ENCODE measurements at places on chromosomes 1 and 21.
A peak's percentile ranks its signal among the peaks of the same experiment; 100 is the strongest.

- no peak for DNase-seq
Measured at GRCh38 chr1:244273262-244273844, 178.4 kb downstream of the ADSS2 start.

GRCh38 chr1:89519779-89520358 lies 4.8 kb upstream of the LRRC8B start:
- peak; percentile 60 for DNase-seq

- no peak for DNase-seq
Measured at GRCh38 chr21:45835301-45836267, 146.0 kb upstream of the COL6A1 start.

GRCh38 chr1:192147221-192147620 lies 11.0 kb upstream of the RGS18 start:
- no peak for DNase-seq

GRCh38 chr1:87330057-87330884 lies 1.6 kb downstream of the LMO4 start:
- peak; percentile 55 for DNase-seq

- no peak for DNase-seq
Measured at GRCh38 chr1:62228136-62228882, 33.7 kb downstream of the L1TD1 start.

- DNase-seq, result no peak
Measured at GRCh38 chr1:87188640-87189039, 140.0 kb upstream of the LMO4 start.

GRCh38 chr1:242017580-242018233 lies 18.8 kb upstream of the MAP1LC3C start:
- DNase-seq, result peak; percentile 73

- no peak for DNase-seq
Measured at GRCh38 chr1:16967095-16967575, 13.3 kb downstream of the MFAP2 start.

- no peak for DNase-seq
Measured at GRCh38 chr1:210330279-210330866, 1.7 kb downstream of the HHAT start.

All from GM13977 (cell line).